ENCODE measurements at places on chromosomes 6 and 20.

- DNase-seq = no peak
Observed at GRCh38 chr6:118408863-118409262, 139.2 kb upstream of the PLN start.

GRCh38 chr20:41989935-41990635 is 371.9 kb upstream of the CHD6 start:
- DNase-seq = no peak

GRCh38 chr6:140047321-140047720 is 672.9 kb upstream of the CITED2 start:
- no peak for DNase-seq

DNA sequence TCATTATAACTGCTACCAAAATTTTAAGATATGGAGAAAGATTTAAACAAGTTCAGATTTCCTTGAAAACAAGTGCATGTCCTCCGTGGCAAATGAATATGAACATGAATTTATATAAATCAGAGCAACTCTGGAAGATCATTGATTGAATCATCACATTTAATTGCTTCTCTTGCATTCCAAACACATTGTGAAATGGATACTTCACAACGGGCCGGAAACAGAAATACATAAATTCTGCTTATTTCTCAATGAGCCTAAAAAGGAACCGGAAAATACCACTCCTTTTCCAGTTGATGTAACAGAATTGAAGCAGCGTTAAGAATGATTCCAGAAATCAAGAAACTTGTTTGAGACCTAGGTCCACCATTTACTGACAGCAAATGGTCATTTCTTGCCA is 134.6 kb upstream of the BTN3A2 start:
- no peak for DNase-seq

- DNase-seq = no peak
Observed at GRCh38 chr20:62306414-62307187, 3.8 kb downstream of the ADRM1 start.

DNA sequence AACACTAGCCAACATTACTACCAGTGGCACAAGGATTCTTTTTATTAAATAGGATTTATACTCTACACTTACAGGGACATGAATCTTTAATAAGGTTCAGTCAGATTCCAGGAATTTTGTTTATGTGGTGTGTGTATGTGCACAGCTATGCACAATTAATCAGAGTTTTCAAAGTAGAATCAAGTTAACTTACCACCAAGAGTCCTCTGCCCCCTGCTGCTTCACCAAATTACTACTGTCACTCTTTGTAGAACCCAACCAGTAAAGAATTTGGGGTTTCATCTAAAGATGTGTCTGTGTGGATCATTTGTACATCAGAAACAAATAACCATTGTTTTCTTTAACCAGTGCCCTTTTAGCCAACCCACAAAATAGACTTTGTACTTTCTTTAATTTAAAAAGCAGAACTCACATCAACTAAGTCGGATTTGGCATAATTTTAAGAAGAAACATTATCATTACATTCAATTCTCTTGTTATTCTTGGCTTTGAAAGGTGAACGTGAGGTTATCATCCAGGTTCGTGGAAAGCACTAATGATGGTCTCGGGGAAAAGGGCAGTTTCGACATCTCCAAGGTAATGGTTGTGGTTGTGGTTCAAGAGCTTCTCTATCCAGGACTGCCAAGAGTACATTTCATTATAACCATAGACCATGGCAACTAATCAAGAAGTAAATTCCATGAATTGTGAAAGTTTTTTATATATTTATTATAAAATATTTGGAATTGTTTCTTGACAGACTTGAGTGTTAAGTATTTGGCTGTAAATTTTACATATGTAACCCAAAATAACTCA is 514.3 kb upstream of the ID4 start:
- DNase-seq = no peak

- no peak for DNase-seq
Observed at GRCh38 chr6:140779341-140779740, 1353.4 kb upstream of the GJE1 start.

- DNase-seq = peak; percentile 57
Observed at GRCh38 chr6:33761922-33762629, 15.4 kb upstream of the IP6K3 start.

GRCh38 chr6:113292646-113293422 is 564.3 kb upstream of the MARCKS start:
- no peak for DNase-seq

- DNase-seq = no peak
Observed at GRCh38 chr6:32439602-32440214, at the start of gene HLA-DRA. HLA-DRA (plus strand) TSS chr6:32439887; CDS start chr6:32439951, 64 bp downstream.

- no peak for DNase-seq
Observed at GRCh38 chr6:84258268-84258667, 30.8 kb upstream of the CEP162 start.

- DNase-seq = no peak
Observed at GRCh38 chr6:42274898-42275297, 57.2 kb upstream of the MRPS10 start.

DNA sequence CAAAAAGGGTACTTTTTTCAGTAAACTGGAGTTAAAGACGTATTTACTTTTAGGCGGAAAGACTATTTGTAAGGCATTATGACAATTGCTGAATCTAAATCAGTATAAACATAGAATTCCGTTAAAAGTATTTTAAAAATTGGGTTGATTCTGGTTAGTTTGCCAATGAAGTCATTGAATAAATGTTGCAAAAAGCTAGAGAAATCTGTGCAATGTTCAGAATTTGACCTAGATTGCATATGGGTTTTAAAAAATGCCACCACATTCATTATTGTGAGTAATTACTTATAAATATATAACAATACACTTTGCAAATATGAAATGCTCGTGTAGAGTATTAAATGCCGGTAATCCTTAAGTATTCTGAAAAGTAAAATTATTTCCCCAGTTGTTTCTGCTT is 116.5 kb upstream of the EEF1E1 start:
- DNase-seq = no peak

DNA sequence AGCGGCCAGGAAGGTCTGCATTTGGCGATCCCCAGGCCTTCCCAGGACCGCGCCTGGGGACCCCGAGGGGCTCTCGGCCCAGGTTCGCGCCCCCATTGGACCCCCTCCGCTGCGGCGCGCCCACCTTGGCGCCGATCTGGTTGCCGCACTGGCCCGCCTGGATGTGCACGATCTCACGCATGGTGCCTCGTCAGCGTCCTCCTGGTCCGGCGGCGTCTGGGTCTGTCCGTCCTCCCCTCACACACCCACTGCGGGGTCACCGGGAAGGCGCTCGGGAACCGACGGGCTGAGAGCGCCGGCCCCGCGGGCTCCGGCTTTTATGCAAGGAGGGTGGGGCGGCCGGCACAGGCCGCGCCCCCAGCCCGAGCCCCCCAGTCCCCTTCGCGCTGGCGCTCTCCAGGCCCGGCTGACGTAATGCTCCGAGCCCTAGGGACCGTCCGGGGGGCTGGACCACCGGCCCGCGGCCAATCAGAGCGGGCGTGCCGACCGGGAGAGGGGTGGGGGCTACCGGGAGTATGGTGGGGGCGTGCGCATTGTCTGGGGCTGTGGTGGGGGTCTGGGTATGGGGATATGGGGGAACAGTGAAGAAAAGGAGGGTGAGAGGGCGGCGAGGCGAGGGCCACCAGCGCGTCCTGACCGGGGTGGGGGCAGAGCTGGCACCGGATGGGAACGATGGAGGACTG is at the start of gene TUBB2B:
TUBB2B (minus strand) TSS at position 291 of the 683 bp plus-strand sequence; CDS start at position 181, 110 bp downstream.
- DNase-seq = no peak

DNA sequence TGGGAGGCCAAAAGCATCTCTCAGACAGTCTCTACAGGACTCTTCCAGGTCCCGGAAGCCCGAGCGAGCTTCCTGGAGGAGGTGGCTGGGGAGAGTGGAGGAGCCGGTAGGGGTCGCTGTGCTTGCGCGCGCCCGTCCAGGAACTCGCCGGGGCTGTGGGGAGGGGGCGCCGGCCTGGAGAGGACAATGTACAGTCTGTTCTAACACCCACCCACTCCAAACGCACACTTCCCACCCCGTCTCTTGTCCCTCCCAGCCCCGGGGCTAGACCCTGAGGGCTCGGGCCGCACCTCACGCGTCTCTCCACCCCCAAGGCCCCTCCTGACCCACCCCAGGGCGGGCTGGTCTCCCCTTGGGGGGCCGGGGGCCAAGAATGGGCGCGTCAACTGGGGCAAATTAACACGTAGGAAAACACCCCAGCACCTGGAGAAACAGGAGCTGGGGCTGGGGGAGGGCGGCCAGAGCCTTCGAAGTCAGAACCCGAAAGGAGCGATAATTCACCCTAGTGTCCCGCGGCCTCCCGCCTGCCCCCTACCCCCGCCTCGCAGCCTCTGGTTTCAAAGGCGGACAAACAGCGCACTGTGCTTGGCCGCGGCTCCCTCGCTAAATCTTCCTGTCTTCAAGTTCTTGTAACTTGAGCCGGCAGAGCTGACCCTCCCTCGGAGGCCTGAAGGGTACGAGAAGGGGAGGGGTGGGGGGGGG is 103.2 kb upstream of the FOXP4 start:
- DNase-seq = peak; percentile 40

GRCh38 chr6:167820681-167821080 is 6.0 kb upstream of the AFDN start:
- no peak for DNase-seq

DNA sequence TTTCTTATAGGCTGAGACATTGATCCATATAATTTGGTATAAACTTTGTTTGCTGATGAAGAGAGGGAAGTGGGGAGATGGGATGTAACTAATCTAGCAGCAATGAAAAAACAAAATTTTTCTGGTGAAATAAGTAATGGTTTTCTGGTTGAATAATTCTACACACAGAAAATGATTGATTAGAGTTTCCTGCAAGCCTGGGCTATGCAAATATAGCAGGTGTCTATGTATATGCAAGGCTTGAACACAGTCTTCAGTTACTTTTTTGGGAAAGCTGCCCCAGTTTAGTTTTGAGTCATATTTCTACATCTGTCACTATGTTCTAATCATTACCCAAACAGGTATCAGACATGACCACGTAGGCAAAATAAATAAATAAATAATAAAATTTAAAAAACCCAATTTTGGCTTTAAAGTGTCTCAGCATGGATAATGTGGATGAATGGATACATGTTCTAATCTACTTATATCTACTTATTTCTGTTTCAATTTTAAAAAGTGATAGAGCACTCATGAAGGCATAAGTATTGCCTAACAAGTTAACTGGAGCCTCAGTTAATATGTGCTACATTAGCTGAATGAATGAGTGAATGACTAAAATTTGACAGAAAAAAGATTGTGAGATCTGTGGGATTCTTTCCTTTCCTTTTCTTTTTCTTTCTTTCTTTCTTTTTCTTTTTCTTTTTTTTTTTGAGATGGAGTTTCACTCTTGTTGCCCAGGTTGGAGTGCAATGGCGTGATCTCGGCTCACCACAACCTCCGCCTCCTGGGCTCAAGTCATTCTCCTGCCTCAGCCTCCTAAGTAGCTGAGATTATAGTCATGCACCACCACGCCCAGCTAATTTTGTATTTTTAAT is 37.2 kb upstream of the TFB1M start:
- no peak for DNase-seq

DNA sequence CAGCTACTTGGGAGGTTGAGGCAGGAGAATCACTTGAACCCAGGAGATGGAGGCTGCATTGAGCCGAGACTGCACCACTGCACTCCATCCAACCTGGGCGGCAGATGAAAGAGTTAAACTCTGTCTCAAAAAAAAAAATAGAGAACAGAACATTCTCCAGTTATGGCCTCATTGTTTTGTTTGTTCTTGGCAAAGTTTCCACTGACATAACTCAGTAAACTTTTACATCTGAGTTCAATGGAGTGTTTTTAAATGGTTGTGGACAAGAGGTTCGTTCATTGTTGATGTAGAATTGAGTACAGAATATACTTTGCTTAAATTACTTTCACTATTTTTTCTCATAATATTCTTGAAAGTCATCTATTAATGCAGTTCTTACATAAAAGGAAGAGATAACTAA is 42.2 kb upstream of the IFNGR1 start:
- DNase-seq = no peak

GRCh38 chr6:108562503-108562993 is 1.8 kb downstream of the FOXO3 start:
- no peak for DNase-seq

- DNase-seq = no peak
Observed at GRCh38 chr6:142241061-142241460, 60.7 kb upstream of the ADGRG6 start.

- DNase-seq = peak; percentile 16
Observed at GRCh38 chr6:113855500-113856374, 1.4 kb upstream of the MARCKS start.

GRCh38 chr20:44170816-44171410 is 16.1 kb downstream of the JPH2 start:
- DNase-seq = no peak
